ENCODE measurements at places on chromosomes 2 and 18. TPM values are rescaled to one million over a fixed set of nuclear protein-coding genes. Genes with fewer than 3 reads are reported as not detected.

GRCh38 chr2:176129813-176130146 lies 275 bp downstream of the HOXD8 start:
- no peak for DNase-seq

- no peak for DNase-seq
Measured at GRCh38 chr2:106983305-106983704, 97.3 kb upstream of the ST6GAL2 start.

- peak; percentile 5 for DNase-seq
Measured at GRCh38 chr2:118940486-118941120, 1.4 kb upstream of the MARCO start.

DNA sequence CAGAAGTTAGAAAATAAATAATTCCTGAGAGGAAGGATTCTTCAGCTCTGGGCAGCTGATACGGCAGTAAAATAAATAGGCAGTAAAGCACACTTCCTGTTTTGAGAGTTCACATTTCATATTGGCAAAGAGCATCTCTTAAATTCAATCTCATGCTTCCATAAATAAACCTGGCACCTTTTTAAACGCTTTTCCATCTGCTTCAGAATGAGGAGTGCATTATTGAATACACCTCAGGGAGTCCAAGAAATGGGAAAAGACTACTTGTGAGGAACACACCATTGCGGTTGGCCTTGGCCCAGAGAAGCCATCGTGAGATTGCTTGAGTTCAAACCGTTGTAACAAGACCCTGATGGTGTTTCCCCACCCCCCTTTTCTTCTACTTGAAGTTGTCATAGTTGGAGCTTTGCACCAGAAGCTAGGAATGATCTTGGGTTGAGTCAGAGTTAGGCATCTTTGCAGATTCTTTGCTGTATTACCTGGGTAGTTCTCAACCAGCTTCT lies 123.9 kb downstream of the RDH14 start:
- no peak for DNase-seq

DNA sequence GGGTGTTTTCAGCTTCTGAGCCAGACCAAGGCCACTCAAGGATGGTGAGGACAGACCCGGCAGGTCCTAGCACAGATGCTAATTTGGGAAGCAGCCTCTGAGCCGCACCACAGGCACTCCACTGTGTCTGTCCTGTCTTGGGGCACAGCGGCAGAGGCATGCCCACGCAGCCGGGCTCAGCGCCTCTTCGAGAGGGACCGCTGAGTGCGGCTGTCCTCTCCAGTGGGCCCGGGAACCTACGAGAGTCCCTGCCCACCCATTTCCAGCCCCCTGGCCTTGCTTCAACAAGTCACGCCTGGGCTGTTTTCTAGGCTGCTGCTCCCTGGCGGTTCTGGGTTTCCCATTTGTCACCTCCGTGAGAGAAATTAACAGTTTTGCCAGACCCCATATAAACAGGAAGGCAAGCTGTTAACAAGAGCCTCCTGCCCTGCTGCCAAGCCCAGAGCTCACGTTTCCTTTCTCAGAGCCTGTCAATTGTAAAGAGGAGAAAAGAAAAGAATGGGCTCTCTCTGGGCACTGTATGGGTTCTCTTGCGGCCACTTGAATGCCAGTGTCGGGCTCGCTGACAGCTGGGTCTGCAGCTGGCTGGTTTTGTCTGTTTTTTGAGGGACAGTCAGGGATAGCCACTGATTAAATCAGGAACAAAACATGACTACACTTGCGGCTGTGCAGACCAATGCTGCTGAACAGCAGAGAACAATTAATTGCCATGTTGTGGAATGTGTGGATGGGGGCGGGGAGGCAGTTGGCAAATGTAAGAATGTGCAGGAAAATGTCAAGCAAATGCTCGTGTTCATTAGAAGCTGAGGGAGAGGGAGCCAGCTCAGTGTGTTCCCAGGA lies 30.6 kb downstream of the TMEM17 start:
- DNase-seq: peak; percentile 81

GRCh38 chr18:66168685-66169235 lies 417.9 kb downstream of the CDH7 start:
- DNase-seq: no peak

DNA sequence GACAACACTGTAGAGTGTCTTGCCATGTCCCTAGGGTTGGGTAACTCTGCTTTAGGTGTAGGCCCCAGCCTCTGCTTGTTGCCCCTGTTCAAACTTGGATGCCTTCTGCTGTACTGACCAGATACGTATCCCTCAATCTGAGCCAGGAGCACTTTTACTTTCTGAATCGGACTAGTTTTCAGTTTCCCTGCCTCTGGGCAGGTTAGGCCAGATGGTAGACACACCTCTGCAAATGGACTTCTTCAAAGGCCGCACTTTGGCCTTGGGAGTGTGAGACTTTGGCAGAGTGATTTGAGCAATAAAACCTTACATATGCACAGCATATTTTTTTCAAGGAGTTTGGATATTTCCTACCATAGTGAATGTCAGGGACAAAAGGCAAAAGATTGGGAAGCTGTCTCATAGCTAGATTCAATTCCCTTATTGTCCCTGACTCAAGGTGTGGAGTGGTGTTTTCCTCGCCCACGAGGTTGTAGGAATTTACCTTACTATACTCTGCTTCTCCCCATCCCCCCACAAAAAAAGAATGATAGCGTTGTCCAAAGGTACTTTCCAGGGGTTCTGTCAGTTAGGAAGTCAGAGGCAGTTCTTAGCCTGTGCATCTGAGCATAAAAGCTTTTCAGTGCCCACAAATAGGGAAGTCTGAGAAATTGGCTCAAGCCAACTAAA lies 15.3 kb upstream of the PARD3B start:
- no peak for DNase-seq

GRCh38 chr18:159037-159652 lies 788 bp downstream of the USP14 start:
- DNase-seq: no peak

DNA sequence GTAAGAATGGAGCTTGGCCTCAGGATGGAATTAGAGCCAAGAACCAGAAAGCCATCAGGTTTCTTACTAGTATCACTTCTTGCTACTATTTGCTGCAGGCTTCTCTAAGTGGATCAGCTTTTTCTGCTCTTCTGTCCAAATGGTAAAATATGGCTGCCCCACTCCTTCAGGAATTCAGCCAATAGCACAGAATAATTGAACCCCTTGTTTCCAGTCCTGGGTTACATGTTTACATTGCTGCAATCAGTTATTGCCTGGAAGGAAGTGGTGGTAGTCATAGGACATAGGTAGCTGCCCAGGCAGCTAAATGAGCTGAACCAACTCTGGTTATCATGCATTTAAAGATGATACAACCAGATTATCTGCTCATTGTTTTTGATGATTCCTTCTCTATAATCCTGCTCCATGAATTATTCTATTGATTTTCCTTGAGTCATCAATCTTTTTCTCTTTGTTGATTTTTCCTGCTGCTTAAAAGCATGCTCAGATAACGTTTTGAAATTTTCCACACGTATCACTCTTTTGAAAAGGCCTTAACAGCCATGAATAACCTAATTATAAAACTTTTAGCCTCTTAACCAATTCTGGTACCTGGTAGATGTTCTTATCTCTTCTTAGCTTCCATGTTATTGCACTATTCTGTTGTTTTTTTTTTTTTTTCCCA lies 12.6 kb downstream of the AGPS start:
- no peak for DNase-seq

- DNase-seq: no peak
Measured at GRCh38 chr2:3440477-3440876, 61.0 kb downstream of the TRAPPC12 start.

- no peak for DNase-seq
Measured at GRCh38 chr18:24868311-24868710, 407.9 kb downstream of the HRH4 start.

- DNase-seq: no peak
Measured at GRCh38 chr2:36536776-36537175, 61.2 kb downstream of the FEZ2 start.

DNA sequence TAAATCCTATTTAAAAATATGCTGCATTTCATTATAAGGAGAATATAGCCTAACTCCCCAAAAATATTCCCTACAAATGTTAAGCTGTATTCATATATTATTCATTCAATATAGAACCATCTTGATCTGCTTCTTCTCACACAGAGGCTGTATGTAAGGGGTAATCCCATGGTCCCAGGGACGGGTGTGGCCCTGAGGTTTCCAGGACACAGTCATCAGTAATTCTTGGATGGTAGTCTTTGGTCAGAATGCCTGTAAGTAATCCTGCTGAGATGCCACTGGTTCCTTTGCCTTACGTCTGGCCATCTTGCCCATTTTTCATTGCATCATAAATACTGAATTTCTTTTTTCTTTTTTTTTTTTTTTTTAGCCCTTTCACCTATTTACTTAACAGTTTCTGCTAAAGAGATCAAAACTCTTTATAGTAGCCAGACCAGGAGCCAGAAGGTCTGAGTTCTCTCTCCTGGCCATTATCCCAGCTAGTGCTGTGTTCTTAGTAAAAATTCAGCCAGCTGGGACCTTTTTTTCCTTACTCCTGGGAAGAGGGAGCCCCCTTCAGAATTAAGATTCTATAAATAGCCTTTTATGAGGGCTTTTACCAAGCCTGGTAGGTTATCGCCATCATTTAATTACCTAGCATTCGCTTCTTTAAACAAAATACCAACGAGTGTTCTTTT lies 134.9 kb downstream of the SOX11 start:
- DNase-seq: no peak

- no peak for DNase-seq
Measured at GRCh38 chr2:31529256-31529655, 51.5 kb downstream of the SRD5A2 start.

DNA sequence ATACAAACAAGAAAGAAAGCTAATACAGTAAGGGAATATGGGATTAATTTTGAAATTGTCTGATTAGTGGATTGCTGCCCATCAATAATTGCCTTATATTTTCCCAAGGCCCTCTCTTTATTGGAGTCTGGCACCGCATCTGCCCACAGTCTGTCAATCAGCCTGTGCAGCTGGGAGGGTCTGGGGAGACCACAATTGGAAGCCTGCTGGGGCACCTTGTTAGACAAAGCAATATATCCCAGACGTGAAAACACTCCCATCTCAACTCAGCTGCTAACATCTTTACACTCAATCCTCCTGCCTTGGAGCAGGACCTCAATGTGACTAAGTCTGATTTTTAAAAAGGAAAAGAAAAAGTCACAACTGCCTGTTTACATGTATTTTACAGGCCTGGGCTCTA lies 258.6 kb downstream of the SRBD1 start:
- no peak for DNase-seq

GRCh38 chr2:198287706-198288105 lies 483.3 kb downstream of the PLCL1 start:
- DNase-seq: no peak

DNA sequence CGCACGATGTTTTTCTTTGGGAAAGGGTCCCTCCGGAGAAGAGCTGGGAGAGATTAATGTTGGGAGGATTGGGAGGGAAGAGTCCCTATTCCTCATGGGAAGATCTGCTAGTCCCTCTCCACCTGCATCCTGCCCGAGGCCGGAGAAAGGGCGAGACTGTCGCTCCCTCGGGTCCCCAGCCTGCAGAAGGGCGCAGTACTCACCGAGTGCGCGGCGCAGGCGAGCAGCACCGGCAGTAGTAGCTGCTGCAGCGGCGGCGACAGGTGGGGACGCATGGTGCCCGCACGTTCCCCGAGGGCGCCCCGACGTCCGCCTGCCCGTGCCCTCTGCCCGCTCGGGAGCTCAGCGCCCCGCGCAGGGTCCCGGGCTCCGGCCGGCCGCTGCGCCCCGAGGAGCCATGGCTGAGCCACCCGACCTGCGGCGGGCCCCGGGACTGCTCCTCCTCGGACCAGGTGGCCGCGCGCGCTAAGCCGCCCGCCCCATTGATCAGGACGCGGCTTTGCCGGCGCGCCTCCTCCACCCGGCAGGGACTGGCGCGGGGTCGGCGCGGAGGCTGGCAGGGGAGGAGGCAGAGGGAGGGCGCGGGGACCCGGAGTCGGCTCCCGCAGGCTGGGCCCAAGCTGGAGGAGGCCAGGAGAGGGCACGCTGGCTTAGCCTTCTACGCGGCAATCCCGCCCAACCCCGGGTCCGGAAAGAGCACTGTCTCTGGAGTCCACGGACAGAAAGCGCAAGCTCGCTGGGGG lies at the start of gene SCTR:
Gene SCTR (minus strand): TSS at position 532 of the 743 bp plus-strand sequence. CDS start 257 bp downstream, at position 275.
- peak; percentile 10 for DNase-seq

DNA sequence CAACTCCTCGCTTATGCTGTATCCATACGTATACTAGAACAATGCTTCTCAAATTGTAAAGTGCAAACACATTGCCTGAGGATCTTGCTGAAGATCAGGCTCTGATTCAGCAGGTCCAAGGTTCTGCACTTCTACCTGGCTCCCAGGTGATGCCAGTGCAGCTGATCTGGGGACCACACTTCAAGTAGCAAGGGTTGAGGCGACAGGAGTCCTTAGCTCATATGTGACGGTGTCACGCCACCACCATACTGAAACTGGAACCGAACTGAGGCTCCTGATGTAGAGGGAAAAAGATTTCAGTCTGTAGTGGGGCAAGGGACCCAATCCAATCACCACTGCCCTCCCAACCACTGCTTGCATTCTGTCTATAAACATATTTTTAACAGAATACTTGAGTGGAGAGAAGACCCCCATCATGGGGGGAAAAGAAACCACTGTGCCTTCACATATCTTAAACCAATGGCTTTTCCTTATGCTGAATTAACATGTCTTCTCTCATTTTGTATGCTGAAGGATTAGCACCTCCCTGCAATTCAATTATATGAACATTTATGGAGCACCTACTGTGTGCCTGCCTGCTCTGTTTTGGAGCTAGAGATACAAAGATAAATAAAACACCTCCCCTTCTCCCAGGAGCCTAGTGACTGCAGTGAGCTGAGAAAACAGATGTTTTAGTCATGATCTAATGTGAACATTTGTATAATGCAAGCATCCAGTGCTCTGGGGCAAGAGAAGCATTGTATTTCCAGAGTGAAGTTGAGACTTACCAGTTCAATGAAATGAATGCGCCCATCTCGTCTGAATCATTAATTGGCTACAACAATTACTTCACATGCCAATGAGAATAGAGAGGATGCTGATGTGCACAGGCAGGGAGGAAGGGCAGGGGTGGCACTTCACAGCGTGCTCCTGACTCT lies 6.6 kb upstream of the ASAP2 start:
- no peak for DNase-seq

- DNase-seq: no peak
Measured at GRCh38 chr2:100621371-100621951, 58.7 kb downstream of the PDCL3 start.

GRCh38 chr2:203741566-203741965 lies 35.1 kb downstream of the CD28 start:
- no peak for DNase-seq

Gene EHD3
- total RNA-seq: 4.2 TPM

Gene OSR1
- 14.9 TPM for total RNA-seq

Gene SLC66A2
- 101 TPM for total RNA-seq

Gene C2orf72
- not detected for total RNA-seq

Gene INPP5D
- 7.1 TPM for total RNA-seq

Gene DRC1
- total RNA-seq: not detected
